T follicular helper cell (primary cell): ENCODE measurements at places on chromosomes 6 and 20.
A peak's percentile ranks its signal among the peaks of the same experiment; 100 is the strongest.

DNA sequence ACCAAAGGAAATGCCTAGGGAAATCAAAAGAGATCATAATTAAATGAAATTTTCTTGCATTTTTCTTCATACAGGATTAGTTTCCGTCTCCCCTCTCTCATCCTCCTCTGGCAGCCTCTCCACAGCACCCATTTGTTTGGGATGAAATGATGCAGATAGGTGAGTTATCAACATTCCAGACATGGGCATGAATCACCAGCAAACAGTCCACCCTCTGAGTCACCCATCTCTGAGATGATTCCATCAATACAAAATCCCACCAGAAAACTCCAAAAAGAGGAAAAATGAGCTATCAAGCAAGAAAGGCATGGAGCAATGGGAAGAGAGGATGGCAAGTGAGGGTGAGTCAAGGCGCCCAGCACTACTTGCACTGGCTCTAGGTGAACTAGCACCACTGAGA, 11.4 kb downstream of the MC3R start:
- no peak for DNase-seq

- no peak for DNase-seq
These were observed 185.2 kb downstream of the FARS2 start for GRCh38 chr6:5446362-5447075.

- no peak for DNase-seq
These were observed 198.0 kb upstream of the FBXL4 start for GRCh38 chr6:99145738-99146137.

DNA sequence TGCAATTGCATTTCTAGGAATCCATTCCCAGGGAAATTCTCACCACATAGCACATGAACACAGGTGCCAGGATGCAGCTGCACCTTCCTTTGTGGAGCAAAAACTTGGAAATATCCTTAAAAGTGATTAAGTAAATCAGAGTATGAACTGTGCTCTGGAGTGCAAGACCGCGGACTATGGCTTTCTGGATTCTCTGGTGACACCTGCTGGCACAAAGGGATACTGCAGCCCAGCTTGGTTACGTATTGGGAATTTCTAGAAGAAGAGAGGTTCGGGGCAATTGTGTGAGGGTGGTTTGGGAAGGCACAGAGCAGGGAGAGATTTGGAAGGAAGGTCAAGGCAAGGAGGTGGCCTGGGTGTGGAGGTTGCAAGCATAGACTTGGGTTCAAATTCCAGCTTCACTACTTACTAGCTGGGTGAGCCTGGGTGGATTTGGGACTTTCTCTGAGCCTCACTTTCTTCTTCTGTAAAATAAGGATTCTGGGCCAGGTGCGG, 15.9 kb upstream of the PEDS1 start:
- DNase-seq: peak; percentile 71

GRCh38 chr20:8740265-8740664, 328.6 kb upstream of the PLCB4 start:
- no peak for DNase-seq

- no peak for DNase-seq
These were observed 447 bp downstream of the MCM3 start for GRCh38 chr6:52284131-52284459.

GRCh38 chr6:148497717-148498116, 155.1 kb downstream of the SASH1 start:
- DNase-seq: no peak

- no peak for DNase-seq
These were observed 62.0 kb upstream of the CD93 start for GRCh38 chr20:23147964-23148730.

- DNase-seq: no peak
These were observed 92.2 kb upstream of the RSPO3 start for GRCh38 chr6:127026247-127026646.

GRCh38 chr6:167698540-167698939, 128.2 kb upstream of the AFDN start:
- DNase-seq: no peak
